Glutamatergic neuron (in vitro differentiated cells): ENCODE measurements at places on chromosomes 6 and 20. TPM values are rescaled to one million over a fixed set of nuclear protein-coding genes. Genes with fewer than 3 reads are reported as not detected.

The KIF6 gene
- 1.1 TPM for total RNA-seq

The GNAS-AS1 gene
- total RNA-seq = 11.7 TPM

GRCh38 chr6:36442103-36442670 lies 467 bp downstream of the PXT1 start:
- no peak for DNase-seq

DNA sequence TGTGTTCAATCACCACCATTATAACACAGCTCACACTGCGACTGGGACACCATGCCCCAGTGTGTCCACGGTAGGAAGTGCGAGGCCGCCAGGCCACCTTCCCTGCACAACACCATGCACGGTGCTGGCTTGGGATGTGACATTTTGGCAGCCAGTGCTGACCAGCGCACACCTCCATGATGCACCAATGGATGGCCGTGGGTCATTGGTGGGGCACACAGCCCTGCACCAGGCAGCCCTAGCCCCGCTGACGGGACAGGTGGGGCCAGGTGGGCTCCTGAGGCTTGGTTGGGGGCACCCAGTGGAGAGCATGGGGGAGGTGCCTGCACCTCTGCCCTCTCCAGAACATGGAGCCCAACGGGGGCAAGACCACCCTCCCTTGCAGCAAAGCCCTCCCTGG lies 18.2 kb upstream of the FRMD1 start:
- DNase-seq = peak; percentile 6

DNA sequence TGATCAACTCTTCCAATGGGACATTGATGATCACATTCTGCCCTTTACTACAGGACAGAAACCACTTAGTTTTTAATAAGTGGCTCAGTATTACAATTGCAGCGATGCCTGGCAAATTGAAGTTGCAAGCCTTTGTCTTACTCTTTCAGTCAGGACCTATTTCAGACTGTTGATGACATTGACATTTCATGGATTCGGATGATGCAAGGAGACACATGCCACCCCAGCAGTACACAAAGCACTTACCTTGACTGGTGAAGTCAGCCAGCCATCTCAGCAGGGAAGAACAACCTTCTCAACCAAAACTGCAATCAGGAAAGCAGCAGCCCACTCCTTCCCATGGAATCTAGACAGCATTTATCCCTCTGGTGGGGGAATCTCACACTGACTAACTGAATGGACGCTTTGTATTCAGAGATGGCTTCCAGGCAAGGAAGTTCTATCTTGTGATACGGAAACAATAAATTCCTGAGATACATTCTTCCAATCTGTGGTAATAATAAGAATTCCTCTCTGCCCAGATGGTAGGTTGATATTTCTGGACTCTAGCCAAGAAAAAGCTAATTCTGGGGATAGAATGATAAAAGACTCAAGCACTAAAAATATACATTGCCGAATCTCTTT lies 24.8 kb downstream of the NFYA start:
- DNase-seq = no peak

DNA sequence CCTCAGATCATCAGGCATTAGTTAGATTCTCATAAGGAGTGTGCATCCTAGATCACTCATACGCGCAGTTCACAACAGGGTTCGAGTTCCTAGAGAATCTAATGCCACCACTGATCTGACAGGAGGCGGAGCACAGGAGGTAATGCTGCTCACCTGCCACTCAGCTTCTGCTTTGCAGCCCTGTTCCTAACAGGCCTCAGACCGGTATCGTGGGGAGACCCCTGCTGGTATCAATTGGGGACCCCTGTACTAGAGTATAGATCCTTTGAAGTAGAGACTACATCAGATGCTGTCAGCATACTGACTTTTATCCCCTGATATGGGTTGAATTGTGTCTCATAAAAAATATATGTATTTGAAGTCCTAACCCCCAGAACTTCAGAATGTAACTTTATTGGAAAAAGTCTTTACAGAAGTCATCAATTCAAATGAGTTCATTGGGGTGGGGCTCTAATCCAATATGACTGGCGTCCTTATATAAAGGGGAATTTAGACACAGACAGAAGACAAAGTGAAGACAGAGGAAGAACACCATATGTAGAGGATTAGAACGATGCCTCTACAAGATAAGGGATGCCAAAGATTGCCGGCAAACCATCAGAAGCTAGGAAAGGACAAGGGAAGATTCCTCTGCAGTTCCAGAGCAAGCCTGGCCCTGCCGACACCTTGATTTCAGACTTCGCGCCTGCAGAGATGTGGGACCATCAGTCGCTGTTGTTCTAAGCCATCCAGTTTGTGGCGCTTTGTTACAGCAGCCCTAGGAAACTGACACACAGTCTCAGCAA lies 104.4 kb upstream of the BTBD3 start:
- DNase-seq = no peak

The CCN5 gene
- not detected for total RNA-seq

DNA sequence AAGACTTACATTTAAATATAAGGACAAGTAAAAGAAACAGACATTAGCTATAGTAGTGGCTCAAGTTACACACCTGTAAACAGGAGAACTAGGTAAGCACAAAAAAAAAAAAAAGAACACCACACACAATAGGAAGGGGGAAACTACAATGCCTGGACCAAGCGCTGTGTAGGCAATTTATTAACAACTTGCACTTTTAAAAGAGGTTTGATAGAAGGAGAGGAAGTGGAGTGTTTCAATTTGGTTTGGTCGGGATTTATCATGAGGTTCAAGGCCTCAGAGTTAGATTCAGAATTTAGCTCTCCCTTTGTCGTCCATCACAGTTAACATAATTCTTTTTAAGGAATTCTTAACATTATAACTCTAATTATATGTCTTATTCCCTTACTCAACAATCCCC lies 1.1 kb upstream of the USP49 start:
- DNase-seq = no peak

The PPP1R14C gene
- total RNA-seq = 4.1 TPM

- no peak for DNase-seq
These were observed 94.8 kb downstream of the MYLK4 start for GRCh38 chr6:2655844-2656433.

DNA sequence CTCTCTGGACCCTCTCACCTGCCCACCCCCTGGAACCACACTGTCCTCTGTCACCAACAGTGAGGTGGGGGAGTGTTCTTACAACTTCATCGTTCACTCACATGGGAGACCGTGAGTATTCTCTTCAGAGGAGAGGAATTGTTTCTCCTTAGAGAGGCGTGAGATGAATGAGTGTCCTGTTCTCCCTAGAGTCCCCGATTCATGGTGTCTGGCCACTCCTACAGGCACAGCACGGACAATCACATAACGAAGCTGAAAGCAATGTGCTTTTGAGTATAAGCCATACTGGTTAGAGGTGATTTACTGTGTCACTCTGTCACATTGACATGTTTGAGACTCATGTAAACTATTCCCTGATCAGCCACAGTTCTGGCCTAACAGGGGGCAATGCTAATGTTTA lies 54.6 kb downstream of the FOXC1 start:
- no peak for DNase-seq

The ZGPAT gene
- total RNA-seq = 41.5 TPM

The MCCD1 gene
- total RNA-seq = not detected

DNA sequence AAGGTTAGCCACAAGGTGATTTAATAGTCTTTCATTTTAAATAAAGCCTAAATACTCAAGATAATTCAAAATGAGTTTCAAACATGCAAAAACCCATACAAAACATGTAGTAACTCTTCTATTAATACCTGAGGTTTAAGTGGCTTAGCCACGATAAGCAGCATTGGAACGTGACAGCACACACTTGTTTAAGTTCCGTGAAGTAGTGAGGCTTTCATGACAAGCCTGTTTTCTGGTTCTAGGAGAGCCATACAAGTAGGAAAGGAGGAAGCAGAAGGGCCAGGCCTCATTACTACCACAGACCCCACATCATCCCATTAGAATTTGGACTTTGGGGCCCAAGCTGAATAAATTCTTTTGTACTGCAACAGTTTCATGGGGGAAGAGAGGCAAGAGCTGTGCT lies 54.3 kb upstream of the PRND start:
- no peak for DNase-seq

The RSPH4A gene
- 0.98 TPM for total RNA-seq

GRCh38 chr6:47483516-47483852 lies 5.9 kb downstream of the CD2AP start:
- DNase-seq = no peak

DNA sequence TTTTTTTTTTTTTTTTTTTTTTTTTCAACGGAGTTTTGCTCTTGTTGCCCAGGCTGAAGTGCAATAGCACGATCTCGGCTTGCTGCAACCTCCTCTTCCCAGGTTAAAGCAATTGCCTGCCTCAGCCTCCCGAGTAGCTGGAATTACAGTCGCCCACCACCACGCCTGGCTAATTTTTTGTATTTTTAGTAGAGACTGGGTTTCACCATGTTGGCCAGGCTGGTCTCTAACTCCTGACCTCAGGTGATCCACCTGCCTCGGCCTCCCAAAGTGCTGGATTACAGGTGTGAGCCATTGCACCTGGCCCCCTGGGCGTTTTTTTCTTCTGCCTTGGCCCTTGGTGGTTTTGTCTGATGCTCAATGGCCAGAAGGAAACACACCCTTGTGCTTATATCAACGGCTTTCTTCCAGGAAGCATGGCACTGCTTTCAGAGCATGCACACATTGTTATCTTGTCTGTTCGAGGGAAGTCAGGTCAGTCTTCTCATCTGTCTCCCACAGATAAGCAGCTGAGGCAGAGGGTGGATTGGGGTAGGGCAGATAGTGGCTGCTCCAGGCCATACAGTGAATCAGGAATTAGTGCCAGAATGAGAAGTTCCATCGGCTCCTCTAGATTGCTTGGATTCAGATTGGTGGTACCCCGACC lies 203.1 kb downstream of the TSHZ2 start:
- DNase-seq = no peak

- DNase-seq = no peak
These were observed 37.3 kb downstream of the NTSR1 start for GRCh38 chr20:62745952-62746288.

DNA sequence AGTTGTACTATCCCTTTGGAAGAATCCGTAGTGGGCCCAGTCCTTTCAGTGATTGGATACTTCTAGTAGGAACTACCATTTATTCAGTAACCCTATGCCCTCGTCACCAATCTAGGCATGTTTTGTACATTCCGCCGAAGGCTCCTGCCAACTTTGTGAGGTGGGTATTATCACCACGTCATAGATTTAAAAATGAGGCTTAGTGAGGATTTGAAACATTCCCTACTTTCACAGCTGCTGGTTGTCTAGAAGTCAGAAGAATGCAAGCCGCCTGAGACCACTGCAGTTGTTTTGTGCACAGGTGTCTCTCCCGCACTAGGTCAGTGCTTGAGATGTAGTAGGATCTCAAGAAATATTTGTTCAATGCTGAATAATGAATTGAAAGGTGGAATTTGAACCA lies 32.6 kb downstream of the ENPP1 start:
- no peak for DNase-seq

The FAM209B gene
- total RNA-seq = not detected

GRCh38 chr20:57388953-57389694 lies 2.1 kb upstream of the RBM38 start:
- peak; percentile 38 for DNase-seq
